Activated CD8-positive, alpha-beta memory T cell treated with anti-CD3 and anti-CD28 coated beads, Interleukin-2, amount 10 ng/mL, durations not matched to agents 7 days and 5 days (primary cell): ENCODE measurements at places on chromosomes 13 and 19. TPM values are rescaled to one million over a fixed set of nuclear protein-coding genes. Genes with fewer than 3 reads are reported as not detected.
A peak's percentile ranks its signal among the peaks of the same experiment; 100 is the strongest.

DNA sequence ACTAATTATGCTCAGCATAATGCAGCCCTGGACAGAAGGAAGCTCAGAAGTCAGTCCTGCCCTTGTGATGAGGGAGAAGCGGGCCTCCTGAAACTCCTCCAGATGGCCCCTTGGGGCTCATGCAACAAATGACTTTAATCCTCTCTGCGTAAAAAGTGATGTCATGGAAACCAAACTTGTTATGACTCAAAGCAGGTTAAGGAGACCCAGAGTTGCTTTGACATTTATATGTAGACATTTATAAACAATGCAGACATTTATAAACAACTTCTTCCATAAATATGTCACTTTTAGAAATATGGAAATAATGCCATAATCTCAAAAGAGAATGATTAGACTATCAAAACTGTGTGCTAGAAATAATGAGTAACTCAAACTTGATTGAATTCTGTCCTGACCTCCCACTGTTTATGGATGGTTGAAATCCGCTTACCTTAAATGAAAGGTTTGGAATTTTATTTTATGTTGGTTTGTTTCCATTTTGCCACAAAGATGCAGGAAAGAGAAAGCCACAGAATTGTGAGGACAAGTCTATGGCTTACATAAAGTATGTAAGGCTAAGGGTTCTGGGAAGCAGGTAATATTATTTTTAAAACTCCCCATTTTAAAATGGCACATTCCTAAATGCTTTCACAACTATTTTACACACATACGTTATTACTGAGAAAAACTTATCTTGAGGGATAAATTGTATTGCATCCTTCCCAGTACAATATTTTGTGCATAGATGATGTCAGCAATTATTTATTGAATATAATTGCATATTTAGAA, 73.7 kb downstream of the CYSLTR2 start:
- no peak for DNase-seq

GRCh38 chr13:36345438-36346221, 564 bp downstream of the SPART start:
- DNase-seq: peak; percentile 44

Gene MYO1F
- 250 TPM for total RNA-seq

DNA sequence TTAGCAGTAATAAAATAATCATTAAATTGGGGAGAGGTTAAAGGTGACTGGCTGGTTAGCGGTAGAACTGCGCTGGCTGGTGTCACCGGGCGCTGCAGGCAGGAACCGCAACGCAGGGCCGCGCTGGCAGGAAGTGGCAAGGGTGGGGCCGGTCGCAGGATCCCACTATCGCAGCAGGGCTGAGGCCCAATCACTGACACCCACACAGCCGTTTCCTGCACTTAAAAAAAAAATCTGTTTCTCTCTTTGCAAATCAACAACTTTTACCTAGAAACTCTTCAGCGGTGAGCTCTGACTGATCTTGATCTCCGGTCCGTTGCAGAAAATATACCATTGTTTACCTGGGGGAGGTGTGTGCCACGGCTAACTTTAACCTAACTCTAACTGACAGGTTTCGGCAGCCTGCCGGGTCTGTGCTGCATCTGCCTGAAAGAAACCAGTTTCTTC, 46.9 kb downstream of the KLF2 start:
- peak; percentile 96 for DNase-seq

DNA sequence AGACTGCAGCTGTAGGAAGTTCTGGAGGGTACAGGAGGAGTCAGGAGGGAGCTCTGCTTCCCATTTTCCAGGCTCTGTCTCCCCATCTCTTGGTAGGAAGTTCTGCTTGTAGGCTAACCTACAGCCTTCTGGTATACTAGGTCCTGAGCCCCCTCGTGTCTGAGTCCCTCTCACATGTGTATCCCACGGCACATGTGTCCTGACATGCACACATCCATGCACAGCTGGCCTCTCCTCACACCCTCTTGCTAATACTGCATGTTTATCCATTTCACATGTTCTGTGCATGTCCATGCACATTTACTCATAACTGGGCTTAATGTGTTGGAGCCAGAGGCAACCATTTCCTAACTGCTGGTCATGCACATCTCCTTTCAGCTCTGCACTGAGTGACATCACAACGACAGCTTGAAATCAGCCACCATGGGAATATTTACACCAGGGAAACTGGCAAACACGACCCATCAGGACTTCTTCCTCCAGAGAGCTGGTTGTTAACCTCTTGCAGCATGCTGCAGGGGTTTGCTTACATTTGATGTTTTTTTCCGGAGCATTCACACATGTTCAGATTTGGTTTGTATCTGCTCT, 3.0 kb downstream of the CD209 start:
- DNase-seq: no peak

DNA sequence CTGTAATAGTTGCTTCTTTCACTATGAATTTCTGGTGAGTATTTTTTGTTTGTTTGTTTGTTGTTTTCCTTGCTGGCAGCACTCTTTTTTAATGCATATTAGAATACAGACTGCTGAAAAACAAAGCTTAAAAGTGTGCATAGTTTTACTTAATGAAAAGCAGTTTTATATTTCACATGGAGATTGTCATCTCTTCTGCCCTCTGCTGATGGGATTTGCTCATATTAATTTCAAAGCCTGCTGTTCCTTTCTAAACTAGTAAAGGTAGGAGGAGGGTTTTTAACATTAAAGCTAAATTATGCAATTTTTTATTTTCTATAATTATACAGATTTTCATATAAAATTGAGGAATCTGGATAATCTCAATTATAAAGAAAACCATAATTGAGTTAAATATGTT, 692.6 kb upstream of the SLITRK1 start:
- DNase-seq: no peak

Gene KIR3DL3
- total RNA-seq: not detected

Gene FDX2
- total RNA-seq: 7.4 TPM

DNA sequence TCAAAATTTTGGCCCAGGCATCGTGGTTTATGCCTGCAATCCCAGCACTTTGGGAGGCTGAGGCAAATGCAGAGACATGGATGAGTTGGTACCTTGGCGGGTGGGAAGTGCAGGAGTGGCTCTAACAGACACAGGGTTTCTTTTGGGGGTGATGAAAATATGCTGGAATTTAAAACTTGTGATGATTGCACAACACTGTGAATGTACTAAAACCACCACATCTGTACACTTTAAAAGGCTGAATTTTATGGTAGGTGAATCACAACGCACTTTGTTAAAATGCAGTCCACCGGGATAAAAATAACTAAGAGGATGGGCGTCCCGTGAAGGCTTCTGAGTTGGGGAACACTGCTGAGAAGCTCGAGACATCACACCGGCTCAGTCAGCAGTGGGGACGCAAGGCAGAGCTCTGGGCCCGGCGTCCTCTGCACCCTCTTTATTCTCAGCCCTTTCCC, 47.1 kb downstream of the MLLT1 start:
- DNase-seq: no peak

- no peak for DNase-seq
These were observed 70.0 kb downstream of the ATP11A start for GRCh38 chr13:112759827-112760226.

GRCh38 chr19:39422020-39422419, 9.6 kb downstream of the PLEKHG2 start:
- no peak for DNase-seq

Gene SLC15A1
- not detected for total RNA-seq

Gene ZNF433
- 0.82 TPM for total RNA-seq

- no peak for DNase-seq
These were observed 43.7 kb upstream of the OLFM4 start for GRCh38 chr13:52984881-52985363.

Gene TGFB1
- 171 TPM for total RNA-seq

- no peak for DNase-seq
These were observed 279.3 kb downstream of the TEX29 start for GRCh38 chr13:111599791-111600190.

DNA sequence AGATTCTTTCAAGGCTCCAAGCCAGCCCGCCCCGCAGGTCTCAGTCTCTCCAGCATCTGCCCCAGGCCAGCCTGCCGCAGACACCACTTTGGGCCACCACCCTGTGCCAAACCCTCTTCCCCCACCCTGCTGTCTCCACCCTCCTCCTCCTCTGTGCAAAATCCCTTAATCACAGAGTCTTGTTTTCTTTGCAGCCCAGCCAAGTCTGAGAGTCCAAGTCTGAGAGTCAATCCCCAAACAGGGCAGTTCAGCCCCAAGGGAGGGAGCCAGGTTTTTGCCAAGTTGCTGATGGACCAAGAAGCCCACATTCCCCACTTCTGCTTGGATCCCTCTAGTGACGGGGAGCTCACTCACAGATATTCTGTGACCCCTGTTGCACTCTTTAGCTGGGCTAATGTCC, 3.1 kb downstream of the ADAMTS10 start:
- DNase-seq: no peak

Gene RNF225
- total RNA-seq: 0.70 TPM

Gene ZNF578
- 1.9 TPM for total RNA-seq
